ENCODE measurements at places on chromosomes 4 and X.

DNA sequence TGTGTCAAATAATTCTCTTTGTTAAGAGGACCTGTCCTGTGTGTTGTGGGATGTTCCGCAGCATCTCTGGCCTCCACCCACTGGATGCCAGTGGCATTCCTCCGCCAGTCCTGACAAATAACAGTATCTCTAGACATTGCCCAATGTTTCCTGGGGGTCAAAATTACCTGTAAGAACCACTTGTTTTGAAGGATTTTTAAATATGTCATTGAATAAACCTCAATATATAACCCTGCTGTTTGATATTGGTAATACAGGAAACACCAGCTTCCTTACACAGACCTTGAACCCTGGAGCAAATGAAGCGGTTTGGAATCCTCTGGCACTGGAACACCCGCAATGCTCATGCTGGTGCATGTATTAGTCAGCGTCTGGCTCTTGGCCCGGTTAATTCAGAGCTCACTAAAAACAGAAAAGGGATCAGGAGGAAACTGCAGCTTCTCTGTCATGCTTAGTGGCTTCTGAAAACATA, 101.3 kb downstream of the TBL1X start:
- no peak for DNase-seq

- DNase-seq = peak; percentile 80
Measured at GRCh38 chrX:135974279-135974856, 580 bp upstream of the MMGT1 start.

- no peak for DNase-seq
Measured at GRCh38 chr4:11590132-11590531, 161.4 kb upstream of the HS3ST1 start.

DNA sequence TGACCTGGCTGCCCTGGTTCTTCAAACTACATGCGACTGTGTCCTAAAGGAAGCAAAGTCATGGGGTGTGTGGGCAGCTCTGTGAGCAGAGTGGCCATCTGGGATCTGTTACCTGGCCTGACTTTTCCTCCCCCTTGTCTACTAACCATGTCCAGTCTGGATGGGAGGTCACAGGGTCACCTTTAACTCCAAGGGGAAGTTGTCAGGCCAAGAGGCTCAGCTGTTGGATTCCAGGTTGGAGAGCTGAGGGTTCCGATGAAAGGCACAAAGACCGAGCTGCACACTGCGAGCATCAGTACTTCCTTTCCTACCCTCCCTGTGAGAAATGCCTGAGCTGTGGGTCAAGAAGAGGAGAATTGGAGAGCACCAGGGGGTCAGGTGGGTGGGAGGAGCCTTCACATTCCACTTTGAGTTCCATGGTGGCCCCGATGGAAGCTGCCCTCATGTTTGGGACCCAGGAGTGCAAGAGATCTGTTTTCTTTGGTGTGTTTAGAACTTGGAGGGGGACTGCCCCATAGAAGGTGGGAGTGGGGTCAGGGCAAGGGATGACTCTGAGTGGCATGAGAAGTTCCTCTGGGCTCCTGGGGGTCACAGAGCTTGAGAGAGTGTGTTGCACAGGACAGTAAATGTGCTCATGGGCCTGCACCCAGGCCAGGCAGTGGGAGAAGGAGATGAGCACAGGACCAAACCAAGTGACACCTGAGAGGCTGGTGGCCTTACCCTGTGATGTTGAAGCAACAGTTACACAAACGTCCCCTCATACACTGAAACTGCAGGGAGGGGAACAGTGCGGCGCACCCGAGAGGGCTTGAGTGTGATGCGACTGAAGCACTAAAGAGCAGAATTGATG, 36.2 kb downstream of the RGS12 start:
- no peak for DNase-seq

DNA sequence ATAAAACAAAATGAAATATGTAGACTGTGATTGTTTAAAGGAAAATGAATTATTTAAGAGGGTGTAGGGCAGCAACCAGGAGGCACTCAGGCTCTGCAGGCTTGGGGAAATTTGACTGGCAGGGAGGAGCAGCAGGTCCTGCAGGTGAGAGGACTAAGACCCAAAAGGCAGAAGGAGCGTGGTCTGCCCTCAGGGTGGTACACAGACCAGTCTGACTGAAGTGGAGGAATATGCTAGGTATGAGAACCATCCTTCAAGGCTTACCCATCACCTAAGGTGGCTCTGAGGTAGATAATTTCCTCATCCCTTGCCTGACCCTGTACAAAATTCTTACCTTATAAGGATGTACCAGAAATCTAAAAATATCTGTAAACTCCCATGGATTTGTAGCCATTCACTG, 261.3 kb upstream of the RASGEF1B start:
- no peak for DNase-seq

- DNase-seq = peak; percentile 78
Measured at GRCh38 chr4:8010618-8011017, 71.0 kb upstream of the AFAP1 start.

GRCh38 chr4:104146048-104146447, 348.6 kb downstream of the CXXC4 start:
- DNase-seq = no peak

GRCh38 chr4:109877400-109877799, 29.5 kb downstream of the LRIT3 start:
- no peak for DNase-seq

GRCh38 chrX:127574829-127575228, 477.4 kb downstream of the ACTRT1 start:
- DNase-seq = no peak

DNA sequence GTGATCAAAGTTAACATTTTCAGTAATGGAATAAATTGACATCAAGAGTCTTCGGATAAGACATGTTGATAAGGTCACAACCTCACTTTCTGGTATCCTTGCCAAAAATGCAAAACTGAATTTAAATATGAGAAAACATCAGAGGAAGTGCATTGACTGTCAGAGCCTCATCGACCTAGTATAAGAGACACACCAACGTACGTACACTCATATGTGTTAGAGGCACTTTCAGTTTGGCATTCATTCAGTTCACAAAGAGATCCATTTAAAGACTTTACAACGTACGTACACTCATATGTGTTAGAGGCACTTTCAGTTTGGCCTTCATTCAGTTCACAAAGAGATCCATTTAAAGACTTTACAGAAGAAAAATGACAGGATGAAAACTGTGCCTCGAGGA, 280.3 kb downstream of the INPP4B start:
- DNase-seq = no peak

GRCh38 chr4:76697129-76697803, 200.7 kb downstream of the SOWAHB start:
- DNase-seq = no peak

GRCh38 chrX:72051589-72051988, 80.1 kb downstream of the RTL5 start:
- DNase-seq = no peak

Data from ecto neural progenitor cell (in vitro differentiated cells).